CD14-positive monocyte (primary cell): ENCODE measurements at places on chromosomes 5 and 9. TPM values are rescaled to one million over a fixed set of nuclear protein-coding genes. Genes with fewer than 3 reads are reported as not detected.

Gene COL27A1
- not detected for polyA plus RNA-seq

- DNase-seq: no peak
These were observed 250.5 kb downstream of the FANCC start for GRCh38 chr9:95067057-95067456.

DNA sequence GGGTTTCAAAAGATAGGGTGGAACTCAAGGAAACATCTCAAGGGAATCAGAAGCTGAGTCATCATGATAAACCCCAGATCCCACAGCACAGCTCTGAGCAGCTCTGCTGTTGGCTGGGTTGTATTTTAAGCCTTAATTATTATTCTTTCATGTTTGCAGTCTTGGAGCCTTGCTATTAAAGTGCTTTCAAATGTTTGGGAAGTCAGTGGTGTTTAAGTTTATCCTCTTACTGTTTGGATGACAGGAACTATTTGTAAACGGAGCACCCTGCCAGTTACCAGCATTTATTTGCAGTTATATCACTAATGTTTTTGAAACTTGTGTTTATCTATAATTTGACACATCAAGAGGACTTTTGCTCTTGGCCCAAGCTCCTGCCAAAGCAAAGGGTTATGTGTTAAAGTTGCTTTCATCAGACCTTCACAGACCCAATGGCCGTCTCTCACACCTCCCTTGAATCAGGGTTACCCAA, 141.1 kb upstream of the SPDL1 start:
- no peak for DNase-seq

DNA sequence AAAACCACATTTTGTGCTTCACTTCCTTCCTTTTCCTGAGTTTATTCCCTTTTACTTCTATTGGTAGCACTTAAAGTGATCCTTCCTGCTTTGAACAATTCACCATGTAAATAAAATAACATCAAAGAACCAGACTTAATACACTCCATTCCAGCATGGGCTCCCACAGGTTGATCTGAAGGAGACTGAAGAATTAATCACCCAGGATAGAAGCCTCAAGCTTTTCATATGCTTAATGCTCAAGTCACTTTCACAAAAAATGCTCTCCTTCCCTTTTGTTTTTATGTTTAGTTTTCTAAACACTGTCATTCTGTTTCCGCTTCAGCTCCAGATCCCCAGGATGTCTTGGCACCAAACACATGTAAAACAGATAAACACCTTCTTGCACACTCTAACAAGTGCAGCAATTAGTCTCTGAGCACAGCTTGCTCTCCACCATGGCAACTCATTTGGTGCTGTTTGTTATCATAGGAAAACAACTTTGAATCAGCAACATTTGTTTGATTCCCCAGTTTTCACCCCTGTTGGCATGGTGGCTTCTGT, 37.0 kb downstream of the DMRTA1 start:
- DNase-seq: no peak

DNA sequence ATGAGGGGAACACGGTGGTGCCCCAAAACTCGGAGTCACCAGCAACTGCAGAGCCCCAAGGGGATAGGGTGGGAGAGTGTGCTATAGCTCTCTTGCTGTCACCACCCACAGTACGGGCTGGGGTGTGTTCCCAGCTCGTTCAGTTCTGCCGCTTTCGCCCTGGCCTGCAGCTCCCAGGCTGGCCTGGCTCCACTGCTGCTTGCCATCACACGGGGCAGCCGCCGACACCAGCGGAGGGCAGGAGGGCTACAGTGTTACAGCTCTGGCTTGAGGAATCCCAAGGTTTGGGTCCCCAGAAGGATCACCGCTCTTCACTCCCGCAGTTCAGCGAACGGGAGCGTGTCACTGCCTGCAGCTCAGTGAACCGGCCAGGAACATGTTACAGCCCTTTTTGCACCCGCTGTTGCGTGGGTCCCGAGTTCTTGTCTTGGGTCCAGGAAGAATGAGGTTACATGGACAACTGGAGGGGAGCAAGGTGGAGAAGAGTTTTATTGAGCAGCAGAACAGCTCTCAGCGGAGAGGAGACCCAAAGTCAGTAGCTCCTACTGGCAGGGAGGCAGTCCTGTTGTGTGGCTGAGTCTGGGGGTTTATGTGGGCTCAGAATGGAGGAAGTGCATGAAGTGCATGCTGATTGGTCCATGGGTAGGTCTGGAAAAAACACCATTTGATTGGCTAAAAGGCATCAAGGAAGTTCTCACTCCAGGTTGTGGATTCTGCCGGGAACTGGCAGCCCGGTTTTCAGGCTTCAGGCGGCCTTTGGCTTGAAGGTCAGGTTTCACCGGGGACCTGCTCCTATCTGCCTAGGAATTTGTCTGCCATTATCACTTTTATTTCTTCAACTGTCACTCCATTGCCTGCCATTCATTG, 113.4 kb downstream of the EHMT1 start:
- no peak for DNase-seq

DNA sequence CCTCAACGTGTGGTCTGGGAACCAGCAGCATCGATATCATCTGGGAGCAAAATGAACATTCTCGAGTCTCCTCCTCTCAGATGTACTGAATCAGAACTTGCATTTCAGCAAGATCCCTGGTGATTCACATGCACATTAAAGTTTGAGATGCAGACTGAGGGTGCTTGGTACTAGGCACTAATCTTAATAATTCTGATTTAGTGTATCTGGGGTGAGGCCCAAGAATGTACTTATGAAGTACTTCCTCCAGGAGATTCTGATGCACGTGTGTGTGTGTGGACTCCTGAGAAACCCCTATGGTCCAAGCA, 56.2 kb upstream of the EQTN start:
- DNase-seq: no peak

- DNase-seq: no peak
These were observed 174.0 kb downstream of the HMHB1 start for GRCh38 chr5:143985832-143986515.
